ENCODE measurements at places on chromosomes 2 and 18.

DNA sequence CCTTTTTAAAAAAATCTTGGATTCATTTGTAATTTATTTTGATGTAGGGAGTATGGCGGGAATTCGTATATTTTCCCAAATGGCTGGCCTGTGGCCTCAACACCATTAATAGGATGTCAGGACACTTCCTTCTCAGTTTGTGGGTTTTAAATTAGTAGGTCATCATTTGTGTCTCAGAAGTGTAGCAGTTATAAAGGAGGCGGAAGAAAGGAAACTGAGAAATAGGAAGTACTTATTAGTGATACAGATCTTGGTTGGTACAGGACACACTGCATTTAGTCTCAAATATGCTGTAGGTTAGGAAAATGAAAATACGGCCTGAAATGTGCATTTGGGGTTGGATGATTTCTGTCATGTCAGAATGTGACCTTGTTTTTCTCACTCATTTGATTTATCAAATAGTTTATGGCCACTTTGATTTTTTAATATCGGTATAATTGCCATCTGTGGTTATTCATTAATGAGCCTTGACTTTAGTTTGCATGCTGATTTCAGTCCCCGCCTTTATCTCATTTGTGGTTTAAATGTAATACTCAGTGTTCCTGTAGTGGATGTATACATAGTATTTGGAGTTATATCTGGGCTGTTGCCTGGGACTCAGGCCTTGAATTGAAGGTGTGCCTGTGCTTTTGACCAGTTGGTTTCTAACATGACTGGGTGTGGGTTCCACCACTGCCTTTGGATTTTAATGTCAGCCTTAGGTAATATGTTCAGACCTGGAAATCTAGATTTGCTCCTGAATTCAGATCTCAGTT is 31.4 kb downstream of the ZCCHC2 start:
- no peak for DNase-seq

DNA sequence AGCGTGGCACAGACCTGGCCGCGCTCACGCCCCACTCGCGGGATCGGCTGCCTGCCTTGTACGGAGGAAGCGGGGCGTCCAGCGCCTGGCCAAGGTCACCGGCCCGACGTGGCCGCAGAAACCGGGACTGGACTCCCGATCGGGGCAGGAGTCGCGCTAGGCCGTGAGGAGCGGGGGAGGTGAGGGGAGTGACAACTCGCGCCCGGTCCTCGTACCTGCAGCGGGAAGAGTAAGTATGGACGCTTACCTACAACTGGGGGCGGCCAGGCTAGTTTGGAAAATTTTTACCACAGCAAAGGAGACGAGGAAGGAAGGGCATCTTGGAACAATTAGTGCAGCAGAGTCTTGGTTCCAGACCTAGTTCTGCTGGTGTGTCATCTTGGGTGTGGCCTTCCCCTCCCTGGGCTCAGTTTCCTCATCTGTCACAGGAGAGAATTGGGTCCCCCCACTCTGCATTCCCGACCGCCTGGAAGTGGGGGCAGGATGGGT is 693 bp downstream of the UBE2F start:
- DNase-seq: no peak

DNA sequence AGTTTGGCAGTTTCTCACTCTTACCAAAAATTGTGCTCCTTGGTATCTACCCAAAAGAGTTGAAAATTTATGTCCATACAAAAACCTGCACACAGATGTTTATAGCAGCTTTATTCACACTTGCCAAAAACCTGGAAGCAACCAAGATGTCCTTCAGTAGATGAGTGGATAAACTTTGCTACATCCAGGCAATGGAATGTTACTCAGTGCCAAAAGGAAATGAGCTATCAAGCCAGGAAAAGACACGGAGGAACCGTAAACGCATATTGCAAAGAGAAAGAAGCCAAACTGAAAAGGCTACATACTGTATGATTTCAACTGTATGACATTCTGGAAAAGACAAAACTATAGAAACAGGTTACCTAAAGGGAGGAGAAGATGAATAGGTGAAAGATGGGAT is 36.1 kb downstream of the TMEM163 start:
- no peak for DNase-seq

DNA sequence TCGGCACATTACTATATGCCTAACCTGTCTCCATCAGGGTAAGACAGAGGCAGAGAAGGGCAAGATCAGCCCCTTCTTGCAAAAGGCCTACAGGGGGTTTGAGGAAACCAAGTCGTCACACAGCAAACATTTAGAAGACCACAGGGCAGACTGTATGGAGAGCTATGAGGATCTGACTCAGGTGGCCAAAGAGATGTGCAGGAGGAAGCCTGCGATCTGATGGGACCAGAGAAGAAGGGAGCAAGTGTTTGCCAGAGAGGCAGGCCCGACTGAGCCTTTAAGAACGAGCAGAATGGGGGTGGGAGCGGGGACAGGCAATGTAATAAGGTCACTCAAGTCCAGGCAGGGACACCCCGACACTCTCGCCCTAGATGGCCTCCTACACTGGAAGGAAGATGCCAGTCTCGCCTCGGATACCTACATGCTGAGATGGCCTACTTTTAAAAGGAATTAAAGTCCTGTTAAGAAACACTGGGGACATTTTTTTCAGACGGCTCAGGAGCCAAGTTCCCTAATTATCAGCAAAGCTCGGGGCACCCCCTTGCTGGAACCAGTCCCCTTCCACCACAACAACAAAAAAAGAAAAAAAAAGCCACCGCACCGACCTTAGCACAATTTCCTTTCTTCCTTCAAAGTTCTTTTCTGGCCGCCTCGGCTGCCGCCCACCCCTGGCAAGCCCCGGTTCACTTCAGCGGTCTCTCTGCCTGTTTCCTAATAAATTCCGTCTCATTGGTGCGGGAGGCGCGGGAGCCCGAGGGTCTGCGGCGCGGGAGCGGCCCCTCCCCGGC is 1.5 kb downstream of the SFXN5 start:
- no peak for DNase-seq

DNA sequence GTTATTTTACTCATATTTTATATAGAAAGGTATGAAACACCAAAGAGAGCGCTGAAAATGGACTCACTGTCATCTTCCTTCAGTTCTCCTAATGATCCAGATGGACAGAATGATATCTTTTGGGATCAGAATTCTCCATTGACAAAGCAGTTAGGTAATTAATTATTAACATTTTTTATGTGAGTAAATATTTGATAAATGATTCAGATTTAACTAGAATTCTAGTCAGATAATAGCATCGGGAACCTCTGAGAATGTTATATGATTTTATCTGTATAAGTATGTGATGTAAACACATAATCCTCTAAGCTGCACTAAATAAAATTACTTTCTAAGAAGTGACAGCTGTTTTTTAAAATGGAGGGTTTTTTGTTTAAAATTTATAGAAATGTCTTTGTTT is 2.0 kb downstream of the ETAA1 start:
- DNase-seq: no peak

- DNase-seq: no peak
Observed at GRCh38 chr18:79744625-79745024, 53.1 kb upstream of the KCNG2 start.

DNA sequence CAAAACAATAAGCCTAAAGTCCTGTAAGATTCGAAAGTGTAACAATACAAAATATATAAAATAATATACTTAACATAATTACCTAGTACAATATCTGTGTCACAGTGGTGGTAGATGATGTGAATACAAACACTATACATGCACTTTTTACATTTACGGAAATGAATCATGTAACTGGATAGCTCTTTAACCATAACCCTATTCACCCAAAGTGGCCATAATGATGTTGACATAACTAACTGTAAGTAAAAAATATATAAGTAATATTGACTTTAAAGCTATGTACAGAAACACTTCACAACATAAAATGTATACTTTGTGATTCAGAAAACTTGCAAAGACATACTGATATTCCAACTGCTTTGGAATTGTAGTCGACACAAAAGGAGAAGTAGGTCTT is 616.9 kb upstream of the SLC8A1 start:
- DNase-seq: no peak

- DNase-seq: no peak
Observed at GRCh38 chr2:221477714-221478484, 94.2 kb downstream of the EPHA4 start.

- DNase-seq: no peak
Observed at GRCh38 chr2:13986119-13986720, 646.3 kb upstream of the LRATD1 start.

- no peak for DNase-seq
Observed at GRCh38 chr2:203870941-203871340, 3.4 kb downstream of the CTLA4 start.

GRCh38 chr2:120949027-120949956 is 213.6 kb downstream of the GLI2 start:
- DNase-seq: no peak

DNA sequence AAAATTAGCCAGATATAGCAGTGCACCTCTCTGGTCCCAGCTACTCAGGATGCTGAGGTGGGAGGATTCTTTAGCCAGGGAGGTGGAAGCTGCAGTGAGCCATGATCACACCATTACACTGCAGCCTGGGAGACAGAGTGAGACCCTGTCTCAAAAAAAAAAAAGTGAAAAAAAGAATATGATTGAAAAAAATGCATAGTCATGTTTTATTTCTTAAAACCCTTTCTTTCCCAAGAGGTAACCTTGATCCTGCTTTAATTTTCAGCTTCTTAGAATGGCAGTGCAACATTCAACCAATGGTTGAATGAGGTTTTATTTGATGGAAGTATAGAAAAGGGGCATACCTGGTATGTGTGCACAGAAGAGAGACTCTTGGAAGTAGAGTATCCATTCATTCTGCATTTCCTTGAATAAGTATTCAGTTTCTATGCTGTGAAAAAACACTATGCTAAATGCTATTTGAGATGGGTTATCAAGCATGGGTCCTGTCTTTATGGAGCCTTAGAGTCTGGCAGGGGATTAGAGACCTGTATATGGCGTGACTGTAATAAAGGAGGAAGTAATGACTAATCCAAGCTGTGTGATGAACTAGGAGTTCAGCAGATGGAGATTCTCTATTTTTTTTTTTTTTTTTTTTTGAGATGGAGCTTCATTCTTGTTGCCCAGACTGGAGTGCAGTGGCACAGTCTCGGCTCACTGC is 146.3 kb downstream of the WDSUB1 start:
- DNase-seq: no peak

GRCh38 chr2:185222311-185222710 is 516.3 kb upstream of the FSIP2 start:
- no peak for DNase-seq

- DNase-seq: no peak
Observed at GRCh38 chr2:204021290-204022081, 84.9 kb downstream of the ICOS start.

- DNase-seq: no peak
Observed at GRCh38 chr2:17318013-17318412, 200.2 kb downstream of the RAD51AP2 start.
